ENCODE measurements at places on chromosomes 7 and 10. TPM values are rescaled to one million over a fixed set of nuclear protein-coding genes. Genes with fewer than 3 reads are reported as not detected.

DNA sequence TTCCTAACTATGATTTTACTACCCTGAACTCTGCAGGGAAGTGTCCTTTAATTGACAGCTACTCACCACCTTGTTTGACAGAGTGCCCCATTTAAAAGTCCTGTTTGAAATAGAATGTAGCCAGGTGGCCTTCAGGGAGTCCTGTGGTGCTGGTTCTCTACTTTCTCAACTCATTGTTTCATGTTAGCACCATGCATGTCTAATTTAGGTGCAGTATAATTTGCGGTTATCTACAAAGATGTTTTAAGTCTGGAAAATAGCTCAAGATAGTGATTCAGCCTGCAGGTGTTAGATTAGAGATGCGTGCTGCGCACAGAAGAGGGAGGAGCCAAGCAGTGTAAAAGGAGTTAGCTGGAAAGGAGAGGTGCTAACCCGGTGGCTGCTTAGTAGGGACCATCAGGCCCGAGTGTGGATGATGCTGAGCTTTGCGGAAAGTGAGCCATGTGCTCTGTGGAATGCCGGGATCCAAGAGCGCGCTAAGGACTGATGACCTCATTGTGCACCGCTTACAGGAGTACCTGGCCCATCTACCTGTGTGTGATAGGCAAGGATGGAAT lies 1.2 kb downstream of the CCM2 start:
- peak overlapping the region; percentile 85 for H3K27ac ChIP-seq
- H3K27me3 ChIP-seq, result no peaks in the 10 kb centered on the region
- H3K36me3 ChIP-seq, result peaks cover 16% of the 10 kb centered on the region
- peaks cover 55% of the 10 kb centered on the region for H3K4me1 ChIP-seq

GRCh38 chr10:74451127-74451829 lies 300.3 kb downstream of the ADK start:
- no peak overlapping the region for H3K4me3 ChIP-seq
- no peak overlapping the region for H3K27ac ChIP-seq
- H3K27me3 ChIP-seq, result no peaks in the 10 kb centered on the region
- DNase-seq, result no peak
- H3K36me3 ChIP-seq, result peaks cover 12% of the 10 kb centered on the region

GRCh38 chr7:84595026-84595425 lies 400.4 kb upstream of the SEMA3A start:
- no peaks in the 10 kb centered on the region for H3K27me3 ChIP-seq
- no peak overlapping the region for H3K27ac ChIP-seq
- no peak for DNase-seq
- no peak overlapping the region for H3K4me3 ChIP-seq
- no peaks in the 10 kb centered on the region for H3K36me3 ChIP-seq
- no peaks in the 10 kb centered on the region for H3K4me1 ChIP-seq

- H3K36me3 ChIP-seq, result peaks cover 5% of the 10 kb centered on the region
- H3K27ac ChIP-seq, result no peak overlapping the region
- no peaks in the 10 kb centered on the region for H3K27me3 ChIP-seq
- peaks cover 6% of the 10 kb centered on the region for H3K4me1 ChIP-seq
These were observed 182.1 kb downstream of the CHCHD3 start for GRCh38 chr7:132899833-132900232.

DNA sequence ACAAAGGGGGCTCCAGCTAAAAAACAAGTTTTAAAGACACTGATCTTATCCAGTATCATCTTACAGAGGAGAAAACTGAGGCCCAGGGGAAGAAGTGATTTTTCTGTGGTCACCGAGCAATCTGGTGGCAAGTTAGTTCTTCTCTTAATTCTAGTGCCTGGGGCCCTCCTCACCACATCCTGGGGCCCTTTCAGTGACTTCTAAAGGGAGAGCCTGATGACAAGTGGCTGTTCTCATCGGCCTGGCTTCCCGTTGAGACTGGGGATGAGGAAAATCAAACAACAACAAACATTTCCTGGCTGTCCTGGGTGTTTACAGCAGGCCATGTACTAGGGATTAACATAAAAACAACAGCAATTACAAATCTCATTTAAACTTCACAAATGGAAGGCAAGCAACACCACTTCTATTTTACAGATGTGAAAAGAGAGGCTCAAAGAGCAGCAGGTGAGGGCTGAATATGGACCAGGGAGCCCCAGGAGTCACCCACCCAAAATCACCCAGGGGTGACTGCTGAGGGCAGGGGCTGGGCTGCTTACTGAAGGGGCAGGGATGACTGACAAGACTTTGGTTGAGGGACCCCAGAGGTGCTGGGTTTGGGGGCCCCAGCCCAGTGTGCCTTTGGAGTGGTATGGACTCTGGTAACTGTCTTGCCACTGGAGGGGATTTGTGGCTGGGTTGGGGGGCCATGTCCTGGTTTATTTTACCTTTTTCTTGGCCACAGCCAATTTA lies 24.7 kb upstream of the MTPAP start:
- peak; percentile 69 for DNase-seq
- peaks cover 35% of the 10 kb centered on the region for H3K4me1 ChIP-seq
- H3K27ac ChIP-seq, result peak overlapping the region; percentile 71
- H3K27me3 ChIP-seq, result peaks cover 21% of the 10 kb centered on the region
- peak overlapping the region; percentile 6 for H3K4me3 ChIP-seq
- H3K36me3 ChIP-seq, result no peaks in the 10 kb centered on the region

DNA sequence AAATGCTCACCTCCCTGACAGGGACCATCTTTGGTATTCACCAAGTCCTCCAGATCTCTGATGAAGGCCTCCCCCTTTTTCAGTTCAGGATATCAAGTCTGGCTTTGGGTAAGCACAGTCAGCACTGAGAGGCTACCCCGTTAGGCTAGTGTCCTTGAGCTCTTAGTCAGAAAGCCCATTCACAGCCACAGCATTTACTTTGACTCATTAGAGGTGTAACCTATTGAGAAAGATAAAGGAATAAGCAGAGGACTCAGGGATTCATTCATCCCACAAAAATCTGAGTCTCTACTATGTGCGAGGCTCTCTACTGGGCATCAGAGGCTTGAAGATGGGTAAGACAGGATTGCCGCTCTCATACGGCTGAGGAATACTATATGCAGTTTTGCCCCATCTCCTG lies 14.0 kb upstream of the RAMP3 start:
- H3K36me3 ChIP-seq, result no peaks in the 10 kb centered on the region
- H3K27me3 ChIP-seq, result peaks cover 19% of the 10 kb centered on the region
- no peak for DNase-seq
- H3K4me1 ChIP-seq, result peaks cover 7% of the 10 kb centered on the region

- no peak overlapping the region for H3K27ac ChIP-seq
- H3K36me3 ChIP-seq, result no peaks in the 10 kb centered on the region
- no peaks in the 10 kb centered on the region for H3K4me1 ChIP-seq
- no peak overlapping the region for H3K4me3 ChIP-seq
These were observed 193.5 kb downstream of the SORCS3 start for GRCh38 chr10:104834580-104834979.

DNA sequence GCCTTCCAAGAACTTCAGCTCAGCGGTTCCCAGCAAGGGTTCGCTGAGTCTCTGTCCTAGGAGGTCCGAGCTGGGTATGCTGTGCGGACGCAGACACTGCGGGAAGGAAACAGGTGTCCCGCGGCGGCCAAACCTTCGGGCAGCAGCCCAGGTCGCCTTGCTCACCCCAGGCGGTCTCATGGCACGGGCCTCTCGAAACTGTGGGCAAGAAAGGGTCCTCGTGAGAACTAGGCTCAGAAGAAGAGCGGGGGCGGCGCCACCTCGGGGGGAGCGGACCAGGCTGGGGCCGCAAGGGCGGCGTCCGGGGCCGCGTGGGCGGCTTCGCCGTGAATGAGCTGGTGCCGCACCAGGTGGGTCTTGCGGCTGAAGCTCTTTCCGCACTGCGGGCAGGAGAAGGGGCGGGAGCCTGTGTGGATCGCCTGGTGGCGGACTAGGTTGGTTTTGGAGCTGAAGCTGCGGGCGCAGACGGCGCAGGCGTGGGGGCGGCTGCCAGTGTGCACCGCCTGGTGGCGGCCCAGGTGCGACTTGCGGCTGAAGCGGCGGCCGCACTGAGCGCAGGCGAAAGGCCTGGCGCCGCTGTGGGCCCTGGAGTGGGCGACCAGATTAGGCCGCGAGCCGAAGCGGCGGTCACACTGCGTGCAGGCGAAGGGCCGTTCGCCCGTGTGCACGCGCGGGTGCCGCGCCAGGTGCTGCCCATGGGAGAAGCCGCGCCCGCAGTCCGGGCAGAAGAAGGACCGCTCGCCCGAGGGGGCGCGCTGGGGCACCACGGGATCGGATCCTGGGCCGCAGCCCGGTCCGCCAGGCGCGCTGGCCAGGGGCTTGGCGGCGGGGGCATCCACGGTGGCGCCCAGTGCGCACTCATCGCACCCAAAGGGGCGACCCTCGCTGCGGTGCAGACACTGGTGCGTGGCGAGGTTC lies 8.6 kb downstream of the ZNF467 start:
- no peak for DNase-seq
- no peak overlapping the region for H3K27ac ChIP-seq
- no peak overlapping the region for H3K4me3 ChIP-seq
- H3K27me3 ChIP-seq, result peaks cover under 1% of the 10 kb centered on the region
- H3K4me1 ChIP-seq, result no peaks in the 10 kb centered on the region

DNA sequence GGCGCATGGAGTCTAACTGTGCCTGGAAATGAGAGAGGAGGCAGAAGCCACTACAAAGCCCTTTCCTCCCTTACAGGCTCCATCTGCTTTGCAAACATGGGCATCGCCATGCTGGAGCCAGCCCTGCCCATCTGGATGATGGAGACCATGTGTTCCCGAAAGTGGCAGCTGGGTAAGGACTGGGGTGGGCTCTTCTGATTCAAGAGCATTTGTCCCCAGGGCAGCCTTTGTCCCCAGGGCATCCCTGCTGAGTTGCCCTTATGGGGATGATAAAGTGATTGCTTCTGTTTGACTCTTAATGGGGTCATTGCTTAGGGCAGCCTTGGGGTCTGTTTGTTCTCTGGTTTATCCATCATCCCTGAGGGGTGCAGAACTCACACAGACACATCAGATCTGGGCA lies 16.8 kb downstream of the SLC18A2 start:
- no peak overlapping the region for H3K4me3 ChIP-seq
- H3K27me3 ChIP-seq, result peaks cover 17% of the 10 kb centered on the region
- no peak for DNase-seq
- H3K36me3 ChIP-seq, result no peaks in the 10 kb centered on the region

GRCh38 chr7:734214-734613 lies 7.1 kb upstream of the PRKAR1B start:
- peaks cover 10% of the 10 kb centered on the region for H3K4me1 ChIP-seq
- H3K27me3 ChIP-seq, result no peaks in the 10 kb centered on the region
- DNase-seq, result no peak
- H3K4me3 ChIP-seq, result no peak overlapping the region
- H3K27ac ChIP-seq, result no peak overlapping the region

DNA sequence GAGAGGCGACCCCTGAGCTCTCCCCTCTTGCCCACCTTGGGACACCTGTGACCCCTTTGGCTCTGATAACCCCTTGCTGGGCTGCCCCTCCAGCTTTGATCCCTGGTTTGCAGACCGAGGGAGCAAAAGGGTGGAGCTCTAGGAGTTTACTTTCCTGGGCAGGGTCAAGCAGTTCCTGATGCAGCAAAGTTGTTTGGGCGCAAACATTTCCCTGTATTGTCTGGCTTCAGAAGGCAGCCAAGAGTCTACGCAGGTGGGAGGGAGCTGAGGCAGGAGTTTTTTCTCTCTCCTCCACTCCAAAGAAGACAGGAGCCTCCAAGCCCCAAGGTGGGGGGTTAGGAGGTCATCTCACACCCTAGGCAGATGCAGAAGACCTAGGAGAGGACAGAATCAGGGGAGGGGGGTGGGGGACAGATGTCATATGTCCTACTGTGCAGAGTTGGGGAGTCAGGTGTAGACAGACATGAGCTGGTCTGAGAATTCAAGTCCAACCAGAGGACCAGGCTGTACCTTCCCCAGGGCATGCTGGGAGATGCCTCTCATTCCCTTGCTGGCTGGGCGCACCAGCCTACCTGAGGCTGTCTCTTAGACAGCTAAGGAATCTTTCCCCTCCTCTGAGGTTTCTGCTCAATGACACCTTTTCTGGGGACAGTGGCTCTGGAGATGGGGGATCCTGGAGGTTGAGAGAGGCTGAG lies 20.5 kb downstream of the TMEM270 start:
- H3K27me3 ChIP-seq, result peaks cover 4% of the 10 kb centered on the region
- no peak overlapping the region for H3K4me3 ChIP-seq
- no peaks in the 10 kb centered on the region for H3K36me3 ChIP-seq
- H3K4me1 ChIP-seq, result no peaks in the 10 kb centered on the region
- H3K27ac ChIP-seq, result no peak overlapping the region

DNA sequence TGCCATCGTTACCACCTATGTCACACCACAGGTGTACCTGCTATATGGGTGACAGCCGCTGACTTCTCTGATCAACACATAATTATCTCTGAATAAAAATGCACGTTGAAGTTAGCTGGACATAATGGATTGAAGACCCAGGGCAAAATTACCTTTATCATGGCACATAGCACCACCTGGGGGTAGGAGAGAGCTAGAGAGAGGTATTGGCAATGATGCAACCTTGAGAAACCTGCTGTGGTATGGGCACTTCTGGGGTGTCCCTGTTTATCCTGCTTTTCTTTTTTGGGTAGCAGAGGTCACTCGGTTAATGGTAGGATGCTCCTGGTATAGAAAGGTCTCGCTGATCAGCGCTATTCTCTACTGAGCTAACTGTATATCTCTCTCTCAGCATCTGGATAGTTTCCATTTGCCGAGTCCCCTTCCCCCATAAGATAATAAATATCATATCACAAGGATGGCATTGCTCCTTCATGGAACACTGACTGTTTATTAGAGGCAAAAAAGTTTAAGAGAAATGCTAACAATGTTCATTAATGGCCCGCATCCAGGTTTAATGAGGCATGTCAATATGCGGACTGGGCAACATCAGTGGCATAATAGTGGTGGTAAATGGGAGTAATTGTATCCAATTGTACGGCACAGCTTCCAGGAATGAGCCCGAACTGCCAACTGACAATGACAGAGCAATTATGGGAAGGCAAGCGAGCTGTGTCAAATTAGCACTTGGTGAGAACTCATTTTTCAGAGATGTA lies 323.1 kb downstream of the TFEC start:
- H3K4me3 ChIP-seq, result no peak overlapping the region
- H3K27ac ChIP-seq, result no peak overlapping the region

DNA sequence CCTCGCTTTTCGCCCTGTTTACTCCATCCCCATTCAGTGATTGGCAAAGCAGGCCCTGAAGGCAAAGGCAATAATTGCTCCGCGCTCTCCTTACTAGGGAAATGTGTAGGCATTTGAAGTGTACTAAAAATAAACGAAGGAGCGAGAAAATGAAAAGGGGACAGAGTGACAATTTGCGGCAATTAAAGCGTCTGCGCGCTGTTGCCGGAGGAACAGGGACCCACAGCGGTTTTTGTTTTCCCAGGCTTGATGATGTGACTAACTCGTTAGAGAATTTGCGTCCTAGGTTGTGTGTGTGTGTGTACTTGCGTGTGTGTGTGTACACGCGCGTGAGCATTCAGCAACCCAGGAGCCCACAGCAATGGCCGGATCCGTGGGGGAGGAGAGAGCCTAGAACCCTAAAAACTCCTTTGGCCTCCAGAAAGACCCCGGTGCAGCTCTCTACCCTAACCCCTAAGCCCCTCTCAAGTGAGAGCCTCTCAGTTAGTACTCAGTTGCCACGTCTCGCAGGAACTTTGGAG lies 7.8 kb upstream of the DLX6 start:
- DNase-seq, result no peak
- peaks cover 7% of the 10 kb centered on the region for H3K36me3 ChIP-seq
- H3K4me1 ChIP-seq, result no peaks in the 10 kb centered on the region
- H3K4me3 ChIP-seq, result no peak overlapping the region
- H3K27me3 ChIP-seq, result peaks cover 90% of the 10 kb centered on the region

GRCh38 chr7:157570531-157571200 lies 233.9 kb downstream of the DNAJB6 start:
- H3K27ac ChIP-seq, result peak overlapping the region; percentile 80
- DNase-seq, result peak; percentile 28
- H3K27me3 ChIP-seq, result peaks cover 8% of the 10 kb centered on the region
- H3K4me3 ChIP-seq, result peak overlapping the region; percentile 38

The ACTL6B gene
- not detected for total RNA-seq

The CYP26A1 gene
- not detected for total RNA-seq

The CXCL12 gene
- not detected for total RNA-seq

The DKK1 gene
- not detected for total RNA-seq

The CTTNBP2 gene
- total RNA-seq, result not detected

The HKDC1 gene
- 4.2 TPM for total RNA-seq

The TEX47 gene
- not detected for total RNA-seq
